ENCODE measurements at places on chromosomes 2 and 18. TPM values are rescaled to one million over a fixed set of nuclear protein-coding genes. Genes with fewer than 3 reads are reported as not detected.
A peak's percentile ranks its signal among the peaks of the same experiment; 100 is the strongest.

DNA sequence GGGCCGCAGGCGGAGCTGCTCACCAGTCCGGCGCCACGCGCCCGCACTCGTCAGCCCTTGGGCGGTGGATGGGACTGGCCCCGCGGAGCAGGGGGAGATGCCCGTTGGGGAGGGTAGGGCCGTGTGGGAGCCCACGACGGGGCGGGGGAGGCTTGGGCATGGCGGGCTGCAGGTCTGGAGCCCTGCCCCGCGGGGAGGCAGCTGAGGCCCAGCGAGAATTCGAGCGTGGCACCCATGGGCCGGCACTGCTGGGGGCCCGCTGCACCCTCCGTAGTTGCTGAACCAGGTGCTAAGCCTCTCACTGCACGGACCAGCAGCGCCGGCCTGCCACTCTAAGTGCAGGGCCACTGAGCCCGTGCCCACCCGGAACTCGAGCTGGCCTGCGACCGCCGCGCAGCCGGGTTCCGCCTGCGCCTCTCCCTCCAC, 182.4 kb upstream of the ERBB4 start:
- no peak for DNase-seq

DNA sequence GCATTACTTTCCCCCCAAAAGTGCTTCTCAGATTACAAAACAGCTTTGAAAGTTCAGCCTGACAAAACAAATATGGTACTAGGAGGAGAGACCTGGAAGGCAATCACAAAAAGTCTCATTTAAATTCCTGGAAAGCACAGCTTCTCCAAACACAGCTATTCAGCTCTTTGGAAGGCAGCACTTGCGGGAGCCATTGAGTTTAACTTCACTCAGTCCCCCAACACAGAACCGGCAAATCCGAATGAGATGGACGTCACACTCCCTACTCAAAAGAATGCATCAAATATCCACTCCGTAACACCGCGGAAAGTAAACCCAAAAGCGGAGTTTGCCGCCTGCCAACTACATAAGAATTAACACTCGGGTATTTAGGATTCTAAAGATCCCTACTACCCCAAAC, 638 bp downstream of the ST6GAL2 start:
- peak; percentile 23 for DNase-seq

DNA sequence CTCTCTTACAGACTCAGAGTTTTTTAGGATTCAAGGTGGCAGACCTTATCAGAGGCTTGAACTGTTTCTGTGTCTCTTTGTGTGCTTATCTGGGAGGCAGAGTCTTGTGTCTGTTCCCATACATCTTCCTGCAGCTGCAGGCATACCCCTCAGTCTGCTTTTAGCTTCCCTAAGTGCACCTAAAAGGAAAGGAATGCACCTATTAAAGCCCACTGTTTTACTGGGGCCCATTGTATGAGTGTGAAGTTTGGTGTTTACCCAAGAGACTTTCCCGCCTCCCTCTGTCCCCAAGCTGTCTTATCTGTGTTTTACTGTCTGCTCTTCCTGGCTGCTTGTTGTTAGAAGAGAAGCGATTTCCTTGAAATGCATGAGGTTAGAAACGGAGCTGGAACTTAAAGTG, 1757.3 kb upstream of the PIK3C3 start:
- DNase-seq = no peak

The RAD51AP2 gene
- polyA plus RNA-seq = 0.18 TPM

DNA sequence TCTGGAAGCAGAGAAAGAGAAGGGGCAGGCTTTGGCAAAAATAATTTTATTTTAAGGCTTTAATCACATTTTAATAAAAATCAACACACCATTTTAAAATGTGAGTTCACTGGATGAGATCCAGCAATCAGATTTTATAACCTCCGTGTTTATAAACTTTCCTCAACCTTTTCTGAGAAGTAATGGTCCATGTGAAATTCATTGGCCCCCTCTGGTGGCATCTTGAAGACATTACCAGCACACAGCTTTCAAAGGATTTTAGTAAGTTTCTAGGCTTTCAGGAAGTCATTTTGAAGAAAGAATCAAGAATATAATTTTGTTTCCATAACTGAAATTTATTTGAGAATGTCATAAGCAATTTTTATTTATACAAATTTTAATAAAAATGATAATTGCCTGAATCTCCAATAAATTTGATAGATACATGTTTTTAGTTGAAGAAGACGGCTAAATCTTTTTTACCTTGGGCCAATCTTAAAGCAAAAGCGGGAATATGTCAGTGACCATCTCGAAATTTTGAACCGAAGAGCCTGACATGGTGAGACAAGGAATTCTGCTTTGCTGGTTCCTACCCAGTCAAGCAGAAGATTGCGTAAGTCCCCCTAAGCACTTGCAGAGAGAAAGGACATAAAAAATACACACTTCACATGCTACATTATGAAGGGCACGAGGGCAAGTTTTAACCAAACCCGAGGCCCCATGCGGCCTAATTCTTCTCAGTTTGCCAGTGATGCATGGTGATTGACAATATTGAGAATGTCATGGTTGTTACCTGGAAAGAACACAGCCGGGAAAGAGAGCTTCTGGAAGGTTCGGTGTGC, 128.4 kb upstream of the CBLN2 start:
- peak; percentile 16 for DNase-seq

GRCh38 chr2:64157792-64158191, 13.6 kb upstream of the PELI1 start:
- DNase-seq = no peak

- DNase-seq = no peak
Measured at GRCh38 chr2:240344904-240345303, 90.6 kb upstream of the GPC1 start.

GRCh38 chr18:47730795-47731194, 199.7 kb downstream of the SMAD2 start:
- DNase-seq = no peak

DNA sequence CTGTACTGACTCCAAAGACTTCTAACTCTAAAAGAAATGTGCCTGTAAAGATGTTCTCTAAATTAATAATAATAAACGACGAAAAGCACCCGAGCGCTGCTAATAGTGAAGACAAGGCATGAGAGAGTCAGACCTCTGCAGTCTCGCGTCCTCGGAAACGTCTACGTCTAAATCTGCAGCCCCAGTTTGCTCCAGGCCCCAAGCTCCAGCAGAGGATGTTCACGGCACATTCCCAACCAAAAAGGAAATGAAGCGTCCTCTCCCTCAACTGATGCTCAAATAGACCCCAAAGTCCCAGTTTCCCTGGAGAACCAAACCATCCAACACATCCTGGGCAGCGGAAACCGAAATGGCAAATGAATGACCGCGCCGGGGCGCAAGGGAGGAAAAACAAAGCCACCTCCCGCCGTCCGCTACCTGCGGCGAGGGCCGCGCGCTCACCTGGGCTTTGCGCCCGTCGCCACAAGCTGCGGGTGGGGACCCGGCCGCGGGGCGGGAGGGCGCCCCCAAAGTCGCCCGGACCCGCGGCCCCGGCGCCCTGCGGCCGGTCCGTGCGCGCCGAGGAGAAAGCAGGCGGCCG, 47.1 kb upstream of the CCDC150 start:
- peak; percentile 25 for DNase-seq

The DIPK1C gene
- 0.26 TPM for polyA plus RNA-seq

Data from right renal pelvis (tissue), 4 donors.